ENCODE measurements at places on chromosomes 7 and 10. TPM values are rescaled to one million over a fixed set of nuclear protein-coding genes. Genes with fewer than 3 reads are reported as not detected.

- H3K4me3 ChIP-seq = no peak overlapping the region
- no peak overlapping the region for H3K27ac ChIP-seq
- peaks cover 7% of the 10 kb centered on the region for H3K4me1 ChIP-seq
- H3K27me3 ChIP-seq = no peaks in the 10 kb centered on the region
These were observed 82.8 kb downstream of the GATA3 start for GRCh38 chr10:8137272-8137681.

GRCh38 chr10:75405598-75406461 lies 4.3 kb upstream of the ZNF503 start:
- H3K36me3 ChIP-seq = peaks cover 14% of the 10 kb centered on the region
- no peak overlapping the region for H3K4me3 ChIP-seq
- H3K27ac ChIP-seq = no peak overlapping the region
- no peaks in the 10 kb centered on the region for H3K27me3 ChIP-seq

DNA sequence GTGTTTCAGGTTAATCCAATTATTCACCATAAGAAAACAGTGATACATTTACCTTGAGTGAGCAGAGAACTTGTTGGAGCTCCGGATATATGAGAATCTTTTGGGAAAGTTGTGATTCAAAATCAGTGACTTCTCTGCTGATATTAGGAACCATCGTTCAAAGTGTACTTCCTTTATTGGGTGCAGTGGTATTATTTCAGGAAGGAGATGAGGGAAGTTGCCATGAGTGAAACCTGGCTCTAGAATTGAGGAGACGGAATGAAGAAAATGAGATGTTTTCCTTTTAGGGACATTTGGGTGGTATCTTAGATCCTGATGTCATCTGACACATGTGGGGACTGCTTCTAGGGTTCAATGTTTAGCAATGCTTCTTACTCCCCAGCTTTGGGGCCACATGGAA lies 343.9 kb downstream of the ABCA13 start:
- no peaks in the 10 kb centered on the region for H3K4me1 ChIP-seq
- H3K4me3 ChIP-seq = no peak overlapping the region
- DNase-seq = no peak
- peaks cover 9% of the 10 kb centered on the region for H3K27me3 ChIP-seq
- H3K36me3 ChIP-seq = no peaks in the 10 kb centered on the region
- H3K27ac ChIP-seq = no peak overlapping the region

DNAJC30 gene
- total RNA-seq = 11.4 TPM

DNA sequence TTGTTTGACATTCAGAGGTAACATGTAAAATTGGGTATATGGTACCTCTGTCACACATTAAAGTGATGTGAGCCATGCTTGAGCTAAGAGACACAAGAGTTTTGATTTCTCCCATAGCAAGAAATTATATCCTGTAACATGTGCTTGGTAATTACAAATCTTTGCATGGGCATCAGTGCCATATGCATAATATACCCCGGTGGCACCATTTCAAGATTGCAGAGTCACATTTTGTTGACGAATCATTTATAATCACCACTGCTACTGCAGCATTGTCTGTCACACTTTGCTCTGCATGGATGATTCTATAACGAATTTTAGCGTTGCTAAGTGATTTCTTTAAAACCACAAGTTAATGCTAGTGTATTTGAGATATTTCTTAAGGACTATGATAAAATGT lies 443.7 kb upstream of the LRRN3 start:
- H3K4me1 ChIP-seq = no peaks in the 10 kb centered on the region
- DNase-seq = no peak
- no peaks in the 10 kb centered on the region for H3K36me3 ChIP-seq
- H3K27me3 ChIP-seq = no peaks in the 10 kb centered on the region
- H3K27ac ChIP-seq = no peak overlapping the region

- H3K36me3 ChIP-seq = no peaks in the 10 kb centered on the region
- H3K27me3 ChIP-seq = peaks cover 97% of the 10 kb centered on the region
- DNase-seq = no peak
- no peak overlapping the region for H3K4me3 ChIP-seq
These were observed 325.4 kb upstream of the NPVF start for GRCh38 chr7:25553580-25554291.

GRCh38 chr7:46653848-46654247 lies 732.8 kb upstream of the IGFBP3 start:
- no peak overlapping the region for H3K4me3 ChIP-seq
- H3K4me1 ChIP-seq = peaks cover 24% of the 10 kb centered on the region

GRCh38 chr10:79346388-79347225 lies 662 bp upstream of the PPIF start:
- peaks cover 5% of the 10 kb centered on the region for H3K4me1 ChIP-seq
- H3K36me3 ChIP-seq = peaks cover 29% of the 10 kb centered on the region
- DNase-seq = no peak
- no peak overlapping the region for H3K27ac ChIP-seq

DNA sequence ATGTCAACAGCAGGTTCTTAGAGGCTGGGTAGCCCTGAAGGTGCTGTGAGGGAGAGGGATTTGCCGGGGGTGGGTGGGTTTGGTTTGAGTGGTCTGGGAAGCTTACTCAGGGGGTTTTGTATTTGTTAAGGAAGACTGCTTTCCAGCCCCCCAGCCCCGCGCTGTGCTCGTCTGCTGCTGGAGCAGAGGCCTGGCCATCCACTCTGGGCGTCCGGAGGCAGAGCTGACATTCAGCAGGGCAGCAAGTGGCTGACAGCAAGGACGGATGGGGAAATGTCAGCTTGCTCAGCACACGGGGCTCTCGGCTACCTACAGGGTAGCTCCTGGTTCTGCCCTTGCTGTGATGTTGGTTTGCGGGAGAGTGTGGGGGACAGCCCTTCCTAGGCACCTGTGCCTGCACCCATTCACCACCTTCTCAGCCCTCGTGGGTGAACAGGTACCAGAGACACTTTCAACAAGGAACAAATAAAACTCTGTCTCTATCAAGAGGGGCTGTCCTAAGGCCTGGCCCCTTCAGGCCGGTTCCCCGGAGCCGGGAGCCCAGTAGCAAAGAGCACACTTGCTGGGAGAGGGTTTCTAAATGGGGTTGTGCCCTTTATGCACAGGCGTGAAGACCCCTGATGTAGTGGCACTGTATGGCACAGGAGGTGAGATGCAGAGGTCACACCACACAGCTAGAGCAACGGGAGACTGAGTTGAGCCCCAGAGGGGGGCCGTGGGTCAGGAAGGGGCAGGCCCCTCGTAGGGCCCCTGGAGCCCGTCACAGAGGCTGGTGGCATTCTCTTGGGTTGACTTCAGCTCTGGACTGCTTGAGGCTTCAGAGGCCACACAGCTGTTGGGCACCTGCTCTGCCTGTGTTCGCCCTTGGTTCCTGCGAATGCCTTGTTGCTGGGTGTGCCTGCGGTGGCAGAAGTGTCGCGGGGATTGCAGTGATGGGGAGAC lies 72.2 kb upstream of the SHH start:
- peak overlapping the region; percentile 10 for H3K4me3 ChIP-seq
- H3K27me3 ChIP-seq = no peaks in the 10 kb centered on the region
- peaks cover 15% of the 10 kb centered on the region for H3K4me1 ChIP-seq
- H3K36me3 ChIP-seq = no peaks in the 10 kb centered on the region
- DNase-seq = no peak
- H3K27ac ChIP-seq = no peak overlapping the region

DNA sequence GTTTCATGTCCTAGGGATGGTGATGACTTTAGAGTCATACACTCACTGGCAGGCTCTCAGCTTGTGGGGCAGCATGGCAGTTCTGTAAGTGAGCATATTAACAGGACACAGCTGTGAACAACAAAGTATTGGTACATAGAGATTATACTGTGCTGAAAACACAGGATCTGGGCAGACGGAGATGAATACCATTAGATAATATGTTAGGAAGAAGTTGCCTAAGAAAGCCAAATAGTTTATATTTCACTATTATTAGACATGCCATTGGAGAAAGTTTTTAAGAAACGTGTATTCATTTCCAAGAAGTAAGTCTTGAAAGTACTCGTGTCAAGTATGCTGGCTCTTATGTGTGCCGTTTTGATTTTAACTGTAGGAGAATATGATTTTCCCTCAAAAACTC lies 274.5 kb downstream of the INHBA start:
- H3K27ac ChIP-seq = no peak overlapping the region
- peaks cover 17% of the 10 kb centered on the region for H3K4me1 ChIP-seq
- H3K36me3 ChIP-seq = no peaks in the 10 kb centered on the region
- no peak for DNase-seq
- H3K4me3 ChIP-seq = no peak overlapping the region

DNA sequence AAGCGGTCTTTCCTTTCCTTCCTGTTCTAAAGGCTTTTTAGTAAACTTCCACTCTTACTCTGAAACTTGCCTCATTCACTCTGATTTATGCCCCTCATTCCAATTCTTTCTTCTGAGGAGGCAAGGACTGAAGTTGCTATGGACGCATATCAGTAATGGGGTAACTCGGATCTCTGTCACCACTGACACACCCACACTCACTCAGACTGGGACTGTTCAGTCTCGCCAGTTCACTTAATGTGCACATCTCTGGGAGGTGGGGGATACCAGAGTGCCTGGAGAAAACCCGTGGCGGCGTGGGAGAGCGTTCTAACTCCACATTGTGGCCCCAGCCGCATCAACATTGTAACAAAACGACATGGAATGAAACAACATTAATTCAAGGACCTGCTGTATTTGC lies 1139.3 kb upstream of the CELF2 start:
- no peak overlapping the region for H3K27ac ChIP-seq
- H3K36me3 ChIP-seq = no peaks in the 10 kb centered on the region
- DNase-seq = no peak
- no peak overlapping the region for H3K4me3 ChIP-seq
- H3K4me1 ChIP-seq = no peaks in the 10 kb centered on the region

MMS19 gene
- 67.0 TPM for total RNA-seq

DNA sequence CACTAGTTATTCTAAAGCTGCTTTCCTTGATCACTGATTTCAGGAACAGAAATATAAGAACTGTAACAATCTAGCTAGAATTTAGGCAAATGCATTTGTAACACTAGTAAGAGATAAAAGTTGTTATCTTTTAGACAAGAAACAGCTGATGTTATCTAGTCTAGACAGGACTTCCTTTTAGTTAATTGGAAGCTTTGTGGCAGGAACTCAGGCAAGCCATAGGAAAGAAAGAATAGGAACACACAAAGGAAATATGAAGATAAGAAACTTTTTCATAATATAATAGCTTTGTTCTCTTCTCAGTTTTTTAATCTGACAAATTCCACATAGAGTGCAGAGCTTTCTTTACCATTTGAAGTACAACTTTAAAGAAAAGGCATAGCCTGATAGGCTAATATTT lies 59.0 kb upstream of the AGR3 start:
- no peaks in the 10 kb centered on the region for H3K4me1 ChIP-seq
- H3K27me3 ChIP-seq = no peaks in the 10 kb centered on the region
- DNase-seq = no peak
- H3K27ac ChIP-seq = no peak overlapping the region

GRCh38 chr7:115040057-115040456 lies 118.2 kb downstream of the MDFIC start:
- DNase-seq = no peak
- no peak overlapping the region for H3K4me3 ChIP-seq
- peaks cover 59% of the 10 kb centered on the region for H3K27me3 ChIP-seq
- H3K4me1 ChIP-seq = no peaks in the 10 kb centered on the region
- no peaks in the 10 kb centered on the region for H3K36me3 ChIP-seq

DNA sequence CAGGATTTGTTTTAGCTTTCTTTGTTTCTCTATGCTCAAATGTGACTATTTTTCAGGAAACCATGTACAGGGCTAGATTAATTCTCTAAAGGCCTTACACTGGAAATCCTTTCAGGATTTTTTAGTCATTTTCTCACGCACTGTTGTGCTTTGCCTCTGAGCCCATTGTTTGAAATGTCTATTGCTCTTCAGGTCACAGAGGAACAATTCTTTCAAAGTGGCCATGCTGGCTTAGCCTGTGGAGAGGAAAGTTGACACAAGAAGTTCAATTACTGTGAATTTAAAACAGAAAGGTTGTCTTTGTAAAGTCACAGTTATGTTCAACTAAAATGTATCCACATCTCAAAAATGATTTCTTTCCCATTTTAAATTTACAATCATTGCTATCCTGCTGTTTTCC lies 1071.7 kb upstream of the POT1 start:
- no peaks in the 10 kb centered on the region for H3K4me1 ChIP-seq
- no peak overlapping the region for H3K4me3 ChIP-seq
- H3K36me3 ChIP-seq = peaks cover 2% of the 10 kb centered on the region
- no peaks in the 10 kb centered on the region for H3K27me3 ChIP-seq
- DNase-seq = no peak
- H3K27ac ChIP-seq = no peak overlapping the region

DPYSL4 gene
- 0.21 TPM for total RNA-seq

GRCh38 chr7:2014391-2015241 lies 218.1 kb downstream of the MAD1L1 start:
- H3K27ac ChIP-seq = no peak overlapping the region
- H3K36me3 ChIP-seq = peaks cover 14% of the 10 kb centered on the region
- H3K27me3 ChIP-seq = no peaks in the 10 kb centered on the region
- no peak for DNase-seq
- H3K4me1 ChIP-seq = peaks cover 6% of the 10 kb centered on the region

GRCh38 chr10:1850971-1851527 lies 113.7 kb upstream of the ADARB2 start:
- DNase-seq = peak; percentile 3
- H3K4me1 ChIP-seq = no peaks in the 10 kb centered on the region
- H3K27ac ChIP-seq = no peak overlapping the region
- H3K4me3 ChIP-seq = no peak overlapping the region
- no peaks in the 10 kb centered on the region for H3K27me3 ChIP-seq
- no peaks in the 10 kb centered on the region for H3K36me3 ChIP-seq

DNA sequence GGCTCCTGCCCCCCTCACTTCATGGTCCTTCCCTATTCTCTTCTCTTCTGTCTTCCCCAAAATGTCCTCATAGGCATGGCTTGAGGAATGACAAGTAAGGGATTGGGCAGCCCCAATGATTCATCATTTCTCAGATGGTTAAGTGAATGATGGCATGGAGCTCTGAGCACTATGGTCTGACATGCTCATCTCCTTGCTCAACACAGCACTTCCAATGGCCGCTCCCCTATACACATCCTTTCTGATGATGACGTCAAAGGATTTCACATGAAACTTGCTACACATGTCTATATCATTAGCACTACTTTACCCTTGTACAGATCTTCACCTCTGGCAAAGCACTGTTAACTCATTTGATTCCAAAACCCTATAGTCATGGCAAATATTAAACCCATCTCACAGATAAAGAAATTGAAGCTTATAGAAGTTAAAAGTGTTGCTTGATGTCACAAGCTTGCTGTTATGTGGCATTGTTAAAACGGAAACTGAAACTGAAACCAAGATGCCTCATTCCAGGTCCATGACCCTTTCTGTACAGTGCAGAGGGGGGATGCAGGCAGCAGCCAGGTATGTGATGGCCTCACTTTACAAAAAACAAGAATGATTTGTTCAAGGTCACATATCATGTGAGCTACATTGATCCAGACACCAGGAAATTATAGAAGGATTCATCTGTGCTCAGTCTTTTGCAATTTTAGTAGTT lies 90.0 kb upstream of the PLXNA4 start:
- H3K27me3 ChIP-seq = peaks cover 14% of the 10 kb centered on the region
- H3K4me3 ChIP-seq = no peak overlapping the region
- no peaks in the 10 kb centered on the region for H3K36me3 ChIP-seq
- no peak overlapping the region for H3K27ac ChIP-seq

AGR3 gene
- total RNA-seq = not detected

LRRTM3 gene
- not detected for total RNA-seq

Measured in MCF 10A (cell line).